ENCODE measurements at places on chromosomes 7 and 10. TPM values are rescaled to one million over a fixed set of nuclear protein-coding genes. Genes with fewer than 3 reads are reported as not detected.

GRCh38 chr7:45699015-45699309 is 124.8 kb downstream of the ADCY1 start:
- DNase-seq = no peak
- no peaks in the 10 kb centered on the region for H3K4me1 ChIP-seq
- H3K36me3 ChIP-seq = no peaks in the 10 kb centered on the region
- H3K27me3 ChIP-seq = peaks cover 7% of the 10 kb centered on the region
- no peak overlapping the region for H3K27ac ChIP-seq
- no peak overlapping the region for H3K4me3 ChIP-seq

DNA sequence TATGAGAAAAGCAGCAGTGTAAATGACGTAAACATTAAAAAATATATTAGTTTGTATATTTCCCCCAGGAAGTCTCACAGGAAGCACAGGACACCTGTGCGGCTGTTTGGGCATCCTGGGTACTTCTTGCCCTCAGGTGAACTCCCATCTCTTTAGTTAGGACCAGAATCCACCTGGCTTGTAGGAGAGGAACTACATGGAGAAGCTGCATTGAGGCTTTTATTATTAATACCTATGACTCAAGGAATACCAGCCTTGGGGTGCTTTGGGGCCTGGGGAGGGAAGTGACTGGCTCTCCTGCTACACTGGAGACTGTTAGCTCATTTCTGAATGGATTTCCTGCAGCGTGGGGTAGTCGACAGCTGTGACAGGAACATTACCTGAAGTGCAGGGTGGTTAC is 40.0 kb upstream of the GSDME start:
- DNase-seq = no peak
- H3K4me1 ChIP-seq = peaks cover 14% of the 10 kb centered on the region
- H3K27ac ChIP-seq = no peak overlapping the region
- no peak overlapping the region for H3K4me3 ChIP-seq
- peaks cover 42% of the 10 kb centered on the region for H3K36me3 ChIP-seq

DNA sequence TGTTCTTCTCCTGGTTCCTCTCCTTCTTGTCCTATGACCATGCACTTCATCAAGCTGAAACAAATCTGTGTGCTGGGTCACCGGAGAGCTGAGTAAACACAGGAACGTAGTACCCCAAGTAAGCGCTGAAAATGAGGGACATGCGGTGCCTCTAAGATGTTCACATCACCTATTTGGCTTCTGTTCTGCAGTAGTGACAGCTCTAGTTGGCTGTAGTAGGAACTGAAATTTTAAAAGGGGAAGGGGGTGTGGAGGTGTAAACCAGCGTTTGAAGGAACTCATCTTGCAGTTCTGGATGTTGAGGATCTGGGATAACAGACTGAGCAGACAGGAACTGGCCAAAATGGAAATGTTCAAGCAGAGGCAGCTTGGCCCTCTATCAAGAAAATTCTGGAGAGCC is 85.2 kb downstream of the WNT2 start:
- no peaks in the 10 kb centered on the region for H3K36me3 ChIP-seq
- no peak for DNase-seq
- peaks cover 11% of the 10 kb centered on the region for H3K27me3 ChIP-seq
- no peak overlapping the region for H3K27ac ChIP-seq

- H3K4me3 ChIP-seq = no peak overlapping the region
- H3K36me3 ChIP-seq = no peaks in the 10 kb centered on the region
- no peaks in the 10 kb centered on the region for H3K4me1 ChIP-seq
- DNase-seq = no peak
- H3K27ac ChIP-seq = no peak overlapping the region
Observed at GRCh38 chr7:147811923-147812322, 778.6 kb upstream of the C7orf33 start.

DNA sequence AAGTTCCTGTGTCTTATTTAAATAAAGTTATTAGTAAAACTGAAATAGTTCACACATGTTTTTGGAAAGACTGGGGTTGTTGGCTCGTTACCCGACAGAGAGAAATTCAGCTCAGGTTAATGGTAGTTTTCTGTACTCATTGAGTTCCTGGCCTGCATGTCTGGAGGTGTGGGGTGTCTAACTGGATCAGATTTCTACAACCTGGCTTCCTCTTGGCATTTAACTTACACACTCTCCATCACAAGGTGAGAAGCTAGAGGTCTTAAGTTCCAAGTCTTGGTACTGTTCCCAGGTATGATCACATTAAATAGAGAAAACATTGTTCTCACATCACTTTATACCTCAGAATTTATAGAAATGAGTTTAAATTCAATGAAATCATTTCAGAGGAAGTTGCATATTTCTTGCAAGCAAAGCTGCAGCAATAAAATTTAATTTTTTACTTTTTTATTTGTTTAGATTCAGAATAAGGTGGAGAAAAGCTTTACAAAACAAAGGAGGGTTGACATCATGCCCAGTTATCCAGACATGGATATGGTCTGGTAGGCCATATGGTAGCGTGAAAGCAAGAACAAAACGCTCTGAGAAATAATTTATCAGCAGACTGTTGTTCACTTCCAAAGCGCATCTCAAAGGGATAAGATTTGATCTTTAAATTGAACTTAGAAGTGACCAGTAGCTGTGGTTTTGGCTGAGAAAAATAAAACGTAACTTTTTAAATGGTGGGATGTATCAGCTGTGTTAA is 120.6 kb downstream of the GLCCI1 start:
- H3K4me1 ChIP-seq = peaks cover 3% of the 10 kb centered on the region
- peaks cover 8% of the 10 kb centered on the region for H3K36me3 ChIP-seq
- no peak for DNase-seq
- H3K4me3 ChIP-seq = no peak overlapping the region
- H3K27me3 ChIP-seq = no peaks in the 10 kb centered on the region

DNA sequence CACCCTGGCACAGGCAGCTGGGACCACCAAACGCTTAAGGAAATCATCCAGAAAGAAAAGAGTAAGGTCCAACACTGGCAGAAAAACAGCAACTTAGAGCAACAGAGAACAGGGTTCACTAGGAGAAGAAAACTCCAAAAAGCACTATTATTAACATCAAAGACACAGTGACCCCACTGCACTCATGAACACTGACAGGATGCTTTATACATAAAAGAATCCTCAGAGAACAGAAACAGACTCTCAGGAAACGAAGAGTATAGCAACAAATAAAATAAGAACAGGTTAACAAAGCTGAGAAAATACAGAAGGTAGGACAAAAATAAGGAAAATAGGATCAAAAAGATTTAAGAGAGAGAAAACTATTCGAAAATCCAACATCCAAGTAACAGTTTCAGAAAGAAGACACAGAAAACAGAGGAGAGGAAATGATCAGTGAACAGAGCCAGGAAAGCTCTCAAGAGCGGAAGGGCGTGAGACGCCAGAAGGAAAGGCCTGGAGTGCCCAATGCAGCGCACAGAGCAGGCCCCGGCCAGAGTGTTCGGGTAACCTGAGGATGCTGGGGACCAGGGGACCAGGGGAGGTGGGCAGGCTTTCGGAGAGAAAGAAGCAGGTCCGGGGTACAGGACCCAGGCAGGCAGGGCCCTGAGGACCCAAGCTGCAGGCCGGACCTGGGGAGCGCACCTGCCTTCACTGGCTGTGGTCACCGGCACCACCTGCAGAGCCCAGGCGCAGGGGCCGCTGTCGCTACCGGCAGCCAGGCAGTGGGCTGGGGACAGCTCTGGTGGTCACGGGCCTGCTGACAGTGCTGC is 258.2 kb downstream of the MAD1L1 start:
- H3K36me3 ChIP-seq = peaks cover 12% of the 10 kb centered on the region
- H3K4me1 ChIP-seq = peaks cover 16% of the 10 kb centered on the region
- H3K4me3 ChIP-seq = no peak overlapping the region
- DNase-seq = no peak
- H3K27ac ChIP-seq = no peak overlapping the region

DNA sequence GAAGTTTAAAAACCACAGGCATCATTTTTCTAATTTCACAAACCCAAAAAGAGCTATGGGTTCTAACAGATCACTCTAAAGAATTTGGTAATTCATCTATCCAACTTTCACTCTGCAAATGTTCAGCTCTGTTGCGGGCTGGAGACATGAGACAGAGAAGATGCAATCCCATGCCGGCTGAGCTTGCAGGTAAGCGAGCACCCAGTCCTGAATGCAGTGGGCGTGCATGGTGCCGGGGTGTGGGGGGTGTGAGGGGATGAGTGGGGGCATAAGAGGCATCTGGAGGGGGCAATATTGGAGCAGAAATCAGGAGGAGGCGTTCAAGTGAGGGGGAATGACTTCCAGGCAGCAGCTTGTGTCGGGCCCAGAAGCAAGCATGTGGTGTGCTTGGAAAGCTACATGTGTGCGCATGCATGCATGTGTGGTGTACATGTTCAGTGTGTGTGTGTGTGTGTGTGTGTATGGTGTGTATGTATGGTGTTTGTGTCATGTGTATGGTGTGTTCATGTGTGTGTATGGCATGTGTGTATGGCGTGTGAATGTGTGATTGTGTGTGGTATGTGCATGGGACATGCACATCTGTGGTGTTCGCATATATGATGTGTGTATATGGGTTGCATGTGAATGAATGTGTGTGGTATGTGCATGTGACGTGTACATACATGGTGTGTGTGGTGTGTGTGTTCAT is 172.9 kb downstream of the PRKCQ start:
- peaks cover 3% of the 10 kb centered on the region for H3K36me3 ChIP-seq
- H3K27me3 ChIP-seq = peaks cover 7% of the 10 kb centered on the region
- DNase-seq = no peak

- peak overlapping the region; percentile 89 for H3K27ac ChIP-seq
- H3K4me1 ChIP-seq = peaks cover 35% of the 10 kb centered on the region
- peak; percentile 26 for DNase-seq
- peak overlapping the region; percentile 69 for H3K4me3 ChIP-seq
- H3K27me3 ChIP-seq = no peaks in the 10 kb centered on the region
- no peaks in the 10 kb centered on the region for H3K36me3 ChIP-seq
Observed at GRCh38 chr7:5557920-5558401, 134.3 kb upstream of the TNRC18 start.

- H3K4me1 ChIP-seq = no peaks in the 10 kb centered on the region
- H3K27me3 ChIP-seq = peaks cover 21% of the 10 kb centered on the region
- H3K27ac ChIP-seq = no peak overlapping the region
- no peak overlapping the region for H3K4me3 ChIP-seq
- DNase-seq = no peak
- H3K36me3 ChIP-seq = no peaks in the 10 kb centered on the region
Observed at GRCh38 chr10:98300526-98301229, 32.7 kb upstream of the LOXL4 start.

GRCh38 chr7:35657125-35657524 is 37.8 kb downstream of the HERPUD2 start:
- H3K27me3 ChIP-seq = no peaks in the 10 kb centered on the region
- peaks cover 63% of the 10 kb centered on the region for H3K36me3 ChIP-seq
- peaks cover 53% of the 10 kb centered on the region for H3K4me1 ChIP-seq
- peak overlapping the region; percentile 57 for H3K27ac ChIP-seq

The TEX36 gene
- total RNA-seq = not detected

The CADPS2 gene
- not detected for total RNA-seq

The STK32C gene
- 15.3 TPM for total RNA-seq

The WDR86 gene
- not detected for total RNA-seq

The LFNG gene
- total RNA-seq = 21.0 TPM

The KNDC1 gene
- not detected for total RNA-seq

The IFRD1 gene
- 55.1 TPM for total RNA-seq

Data from activated naive CD8-positive, alpha-beta T cell treated with anti-CD3 and anti-CD28 coated beads for 36 hours (primary cell).